ENCODE measurements at places on chromosomes 4 and X. TPM values are rescaled to one million over a fixed set of nuclear protein-coding genes. Genes with fewer than 3 reads are reported as not detected.

The LEF1 gene
- total RNA-seq, result 1.6 TPM

The SUPT20HL1 gene
- total RNA-seq, result not detected

The PTPN13 gene
- total RNA-seq, result 0.91 TPM

The MXRA5 gene
- not detected for total RNA-seq

The MAGEA1 gene
- not detected for total RNA-seq

DNA sequence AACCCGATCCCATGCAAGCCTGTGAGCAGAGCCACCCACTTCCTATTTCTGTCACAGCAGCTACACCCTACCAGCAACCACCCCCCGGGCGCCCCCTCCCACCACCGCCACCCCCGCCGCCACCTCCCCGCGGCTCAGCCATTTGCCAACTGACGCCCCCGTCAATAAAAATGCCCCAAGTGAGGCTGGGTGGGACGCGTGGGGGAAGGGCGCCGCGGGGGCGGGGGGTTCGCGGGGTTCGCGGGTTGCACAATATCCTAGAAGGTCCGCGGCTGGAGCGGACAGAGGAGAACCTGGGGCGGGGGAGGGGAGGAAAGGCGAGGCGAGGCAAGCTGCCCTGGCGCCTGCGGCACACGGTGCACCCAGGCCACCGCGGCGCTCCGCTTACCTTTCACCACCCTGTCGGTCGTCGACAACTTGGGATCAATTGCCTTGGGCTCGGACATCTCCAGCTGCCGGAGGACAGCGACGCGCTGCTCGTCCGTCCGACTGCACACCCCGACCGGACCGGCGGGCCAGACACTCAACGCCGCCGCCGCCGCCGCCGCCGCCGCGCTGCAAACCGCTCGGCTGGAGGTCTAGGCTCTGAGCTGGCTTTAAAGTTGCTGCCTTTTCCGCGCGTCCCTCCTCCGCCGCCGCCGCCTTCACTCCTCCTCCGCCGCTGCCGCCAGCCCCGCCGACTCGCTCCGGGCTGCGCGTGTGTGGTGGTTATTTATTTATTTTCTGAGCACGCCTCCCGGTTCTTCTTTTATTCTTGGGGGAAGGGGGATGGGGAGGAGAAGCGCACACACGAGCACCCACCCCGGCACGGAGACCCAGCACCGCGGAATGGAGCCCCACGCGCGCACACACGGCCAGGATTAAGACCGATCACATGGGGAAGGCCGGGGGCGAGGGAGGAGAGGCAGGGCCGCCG, 717 bp downstream of the PPP3CA start:
- DNase-seq, result peak; percentile 77

DNA sequence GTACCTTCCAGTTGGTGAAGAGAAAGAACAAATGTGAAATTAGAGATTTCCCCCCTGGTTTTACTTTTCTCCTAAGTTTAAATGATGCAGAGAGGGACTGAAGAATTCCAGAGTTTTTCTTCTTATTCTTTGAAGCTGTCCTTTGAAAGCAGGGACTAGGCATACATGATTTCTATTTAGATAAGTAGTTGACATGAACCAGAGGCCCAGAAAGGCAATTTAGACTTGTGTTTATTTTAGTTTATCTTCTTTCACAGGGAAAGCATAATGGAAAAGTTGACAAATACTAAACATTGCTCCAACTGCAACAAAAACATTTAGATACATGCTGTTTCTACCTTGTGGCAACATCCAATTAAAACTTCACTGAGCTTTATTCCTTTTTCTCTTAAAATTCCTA, 32.0 kb downstream of the PTPN13 start:
- DNase-seq, result no peak

- DNase-seq, result no peak
Observed at GRCh38 chrX:37679888-37680287, 5.7 kb upstream of the XK start.

DNA sequence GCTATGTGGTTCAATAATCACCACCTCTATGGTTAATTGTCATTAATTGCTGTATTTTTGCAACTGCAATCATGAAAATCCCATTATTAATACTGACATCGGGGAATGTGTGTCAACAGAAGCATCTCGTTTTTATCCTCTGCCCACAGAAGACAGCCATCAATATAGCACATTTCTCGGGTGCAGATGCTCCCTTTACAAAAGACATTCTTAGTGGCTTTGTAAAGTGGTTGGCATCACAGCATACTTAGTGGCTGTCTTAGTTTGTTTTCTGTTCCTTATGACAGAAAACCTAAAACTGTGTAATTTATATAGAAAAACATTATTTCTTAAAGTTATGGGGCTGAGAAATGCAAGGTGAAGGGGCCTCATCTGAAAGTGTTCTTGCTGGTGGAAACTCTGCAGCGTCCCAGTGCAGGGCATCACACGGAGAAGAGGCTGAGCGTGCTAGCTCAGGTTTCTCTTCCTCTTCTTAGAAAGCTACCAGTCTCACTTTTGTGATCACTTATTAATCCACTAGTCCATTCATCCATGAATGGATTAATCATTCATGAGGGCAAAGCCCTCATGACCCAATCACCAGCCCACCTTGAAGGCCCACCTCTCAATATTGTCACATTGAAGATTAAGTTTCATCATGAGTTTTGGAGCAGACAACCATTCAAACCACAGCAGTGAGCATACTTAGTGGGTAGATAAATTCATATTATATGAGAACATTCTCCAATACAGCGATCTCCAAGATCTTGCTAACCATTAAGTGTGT, 1067.7 kb upstream of the PABPC4L start:
- no peak for DNase-seq
